ENCODE measurements at places on chromosomes 7 and 10.

GRCh38 chr10:113108194-113108835 is 158.3 kb downstream of the TCF7L2 start:
- no peak for DNase-seq

- no peak for DNase-seq
Measured at GRCh38 chr10:75238182-75239095, 2.7 kb upstream of the COMTD1 start.

- no peak for DNase-seq
Measured at GRCh38 chr10:77185696-77186095, 451.9 kb downstream of the KCNMA1 start.

GRCh38 chr10:11448545-11449244 is 162.8 kb downstream of the USP6NL start:
- no peak for DNase-seq

DNA sequence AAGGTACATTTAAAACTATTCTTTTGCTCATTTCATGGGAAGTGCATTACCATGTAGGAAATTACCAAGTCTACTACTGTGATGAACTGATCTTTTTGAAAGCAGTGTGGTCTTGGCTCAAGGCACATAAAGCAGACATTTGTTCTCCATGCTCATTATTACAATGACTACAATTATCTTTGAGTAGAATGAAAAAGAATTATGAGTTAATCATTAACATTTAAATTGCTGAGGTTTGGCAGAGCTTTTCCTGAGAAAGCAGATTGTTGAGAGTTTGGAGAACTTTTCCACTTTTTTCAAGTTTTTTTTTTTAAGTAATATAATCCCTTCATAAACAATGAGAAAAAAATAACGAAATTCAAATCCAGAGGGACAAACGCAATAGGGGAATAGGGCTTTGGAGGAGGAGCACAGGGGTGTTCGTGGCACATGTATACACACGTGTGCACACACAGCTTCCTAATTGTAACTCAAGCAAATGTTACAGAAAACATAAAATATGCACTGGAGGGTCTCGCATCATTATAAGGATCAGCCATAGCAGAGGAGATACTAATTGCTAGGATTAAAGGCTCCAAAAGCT is 8.9 kb upstream of the CUBN start:
- no peak for DNase-seq

- DNase-seq: no peak
Measured at GRCh38 chr7:29527505-29528108, 36.0 kb upstream of the PRR15 start.

GRCh38 chr10:87505366-87506111 is 846 bp downstream of the MINPP1 start:
- DNase-seq: no peak

DNA sequence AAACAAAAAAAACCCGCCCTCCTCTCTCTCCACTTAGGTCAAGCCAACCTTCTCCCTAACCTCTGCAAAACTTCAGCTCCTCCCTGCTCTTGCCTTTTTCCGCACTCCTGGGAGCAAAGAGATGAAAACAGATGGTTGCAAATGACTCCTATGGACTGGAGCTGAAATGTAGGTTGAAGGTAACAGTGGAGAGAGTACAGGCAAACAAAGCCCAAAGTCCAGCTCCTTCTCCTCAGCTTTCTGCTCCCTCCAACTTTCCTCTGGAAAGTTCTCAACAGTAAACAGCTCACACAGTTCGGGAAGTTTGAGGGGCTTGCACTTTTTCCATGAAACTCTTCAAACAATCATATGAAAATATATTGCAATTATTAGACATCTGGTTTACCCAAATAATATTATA is 90.3 kb downstream of the SLC37A3 start:
- no peak for DNase-seq

DNA sequence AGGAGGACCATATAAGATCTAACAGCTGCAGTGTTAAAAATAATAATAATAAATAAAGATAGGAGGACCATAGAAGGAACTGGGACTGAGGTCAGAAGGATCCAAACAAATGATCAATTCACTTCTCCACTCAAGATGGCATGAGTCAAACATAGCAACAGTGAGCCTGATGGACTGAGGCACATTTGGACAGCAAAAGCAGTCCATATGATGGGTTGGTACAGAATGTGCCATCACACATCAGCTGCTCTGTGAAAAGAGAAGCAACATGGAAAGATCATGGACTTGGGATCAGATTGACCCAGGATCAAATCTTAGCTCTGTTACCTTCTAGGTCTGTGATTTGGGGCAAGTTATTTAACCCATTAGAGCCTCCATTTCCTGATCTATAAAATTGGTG is 188.9 kb upstream of the KMT2E start:
- no peak for DNase-seq

- DNase-seq: no peak
Measured at GRCh38 chr10:72414642-72415041, 59.9 kb upstream of the DNAJB12 start.

GRCh38 chr10:25113191-25114035 is 61.4 kb upstream of the GPR158 start:
- no peak for DNase-seq

DNA sequence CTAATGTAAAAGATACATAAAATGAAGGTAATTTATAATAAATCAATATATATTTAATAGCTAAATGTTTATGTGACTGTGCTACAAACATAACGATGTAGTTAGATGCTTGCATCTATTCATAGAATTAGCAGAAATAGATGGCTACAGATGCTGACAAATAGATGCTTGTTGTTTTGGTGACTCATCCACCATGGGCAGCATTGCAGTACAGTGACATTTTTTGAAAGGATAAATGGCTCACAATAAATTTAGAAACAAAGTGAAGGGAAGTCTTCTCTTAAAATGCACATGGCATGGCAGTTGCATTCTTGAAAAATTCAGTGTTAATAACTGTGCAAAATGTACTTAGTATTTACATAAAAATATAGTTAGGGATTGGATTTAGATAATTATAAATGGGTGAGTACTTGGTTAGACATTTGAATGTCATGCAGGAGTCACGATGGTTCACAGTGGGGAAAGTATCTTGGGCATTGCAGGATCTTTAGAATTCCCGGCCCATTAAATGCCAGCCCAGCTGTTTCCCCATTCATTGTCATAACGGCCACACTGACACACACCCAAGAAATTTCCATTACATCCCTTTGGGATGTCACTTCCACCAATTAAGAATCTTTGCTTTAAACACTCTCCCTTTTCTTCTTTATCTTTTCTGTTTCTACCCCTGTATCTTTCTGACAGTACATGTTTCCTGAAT is 564.1 kb downstream of the ATRNL1 start:
- DNase-seq: no peak

DNA sequence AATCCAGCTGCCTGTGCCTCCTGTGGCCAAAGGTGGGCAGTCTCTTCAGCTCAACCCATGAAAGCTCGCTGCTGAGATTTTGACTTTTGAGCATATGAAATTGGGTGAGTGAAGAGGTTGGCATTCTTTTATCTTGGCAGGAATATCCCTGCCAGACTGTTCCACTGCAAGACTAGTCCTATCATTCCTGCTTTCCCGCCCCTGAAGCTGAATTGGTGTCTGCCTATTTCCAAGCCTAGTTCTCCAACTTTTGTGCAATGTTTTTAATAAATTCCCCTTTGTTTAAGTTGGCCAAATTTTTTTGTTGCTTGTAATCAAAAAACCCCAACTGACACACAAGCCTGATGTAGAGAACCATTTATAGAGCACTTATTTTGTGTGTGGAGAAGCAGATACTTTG is 34.8 kb upstream of the BICC1 start:
- no peak for DNase-seq

- no peak for DNase-seq
Measured at GRCh38 chr7:39540320-39540719, 25.9 kb upstream of the YAE1 start.

- DNase-seq: no peak
Measured at GRCh38 chr7:44461387-44461786, 29.1 kb downstream of the NUDCD3 start.

DNA sequence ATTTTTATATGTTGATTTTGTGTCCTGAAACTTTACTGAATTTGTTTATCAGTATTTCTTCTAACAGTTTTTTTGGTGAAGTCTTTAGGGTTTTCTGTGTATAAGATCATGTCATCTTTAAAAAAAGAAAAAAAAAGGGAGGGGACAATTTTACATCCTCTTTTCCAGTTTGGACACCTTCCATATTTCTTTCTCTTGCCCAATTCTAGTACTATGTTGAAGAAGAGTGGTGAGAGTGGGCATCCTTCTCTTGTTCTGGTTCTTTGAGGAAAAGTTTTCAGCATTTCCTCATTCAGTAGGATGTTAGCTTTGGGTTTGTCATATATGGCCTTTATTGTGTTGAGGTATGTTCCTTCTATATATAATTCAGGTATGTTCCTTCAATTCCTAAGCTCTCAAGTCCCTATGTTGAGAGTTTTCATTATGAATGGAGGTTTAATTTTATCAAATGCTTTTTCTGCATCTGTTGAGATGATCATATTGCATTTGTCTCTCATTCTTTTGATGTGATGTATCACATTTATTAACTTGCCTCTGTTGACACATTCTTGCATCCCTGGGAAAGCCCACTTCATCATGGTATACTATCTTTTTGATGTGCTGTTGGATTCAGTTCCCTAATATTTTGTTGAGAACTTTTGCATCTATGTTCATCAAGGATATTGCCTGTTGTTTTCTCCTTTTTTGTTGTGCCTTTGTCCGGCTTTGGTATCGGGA is 12.1 kb downstream of the TAS2R40 start:
- DNase-seq: no peak
